Hematopoietic multipotent progenitor cell treated with erythropoietin and hydrocortisone succinate and interleukin-3 and kit ligand, for 15 days (in vitro differentiated cells): ENCODE measurements at places on chromosomes 11 and 22.

GRCh38 chr11:130112071-130112830 lies 42.6 kb downstream of the APLP2 start:
- DNase-seq = no peak

- no peak for DNase-seq
These were observed 101.8 kb downstream of the FAM168A start for GRCh38 chr11:73496134-73496533.

DNA sequence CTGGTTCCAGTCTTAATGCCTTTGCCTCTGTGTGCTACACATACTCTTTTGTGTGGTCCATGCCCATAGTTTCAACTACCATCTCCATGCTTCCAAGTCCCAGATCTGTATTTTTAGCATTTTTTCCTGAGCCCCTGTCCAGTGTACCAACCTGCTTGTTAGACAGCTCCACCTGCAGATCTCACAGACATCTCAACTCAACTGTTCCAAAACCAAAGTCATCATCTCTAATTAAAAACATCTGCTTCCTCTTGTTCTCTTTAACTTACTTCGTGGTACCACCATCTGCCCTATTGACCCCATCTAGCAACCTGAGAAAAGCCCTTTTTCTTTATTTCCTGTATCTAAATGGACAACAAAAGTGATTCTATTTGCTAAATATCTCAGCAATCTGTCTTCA lies 8.6 kb upstream of the KMT2A start:
- no peak for DNase-seq

GRCh38 chr11:116330439-116331185 lies 442.2 kb downstream of the BUD13 start:
- no peak for DNase-seq

- no peak for DNase-seq
These were observed 115.7 kb downstream of the NTM start for GRCh38 chr11:131486100-131486499.

- DNase-seq = no peak
These were observed 43.0 kb upstream of the CD5 start for GRCh38 chr11:61059260-61059752.

DNA sequence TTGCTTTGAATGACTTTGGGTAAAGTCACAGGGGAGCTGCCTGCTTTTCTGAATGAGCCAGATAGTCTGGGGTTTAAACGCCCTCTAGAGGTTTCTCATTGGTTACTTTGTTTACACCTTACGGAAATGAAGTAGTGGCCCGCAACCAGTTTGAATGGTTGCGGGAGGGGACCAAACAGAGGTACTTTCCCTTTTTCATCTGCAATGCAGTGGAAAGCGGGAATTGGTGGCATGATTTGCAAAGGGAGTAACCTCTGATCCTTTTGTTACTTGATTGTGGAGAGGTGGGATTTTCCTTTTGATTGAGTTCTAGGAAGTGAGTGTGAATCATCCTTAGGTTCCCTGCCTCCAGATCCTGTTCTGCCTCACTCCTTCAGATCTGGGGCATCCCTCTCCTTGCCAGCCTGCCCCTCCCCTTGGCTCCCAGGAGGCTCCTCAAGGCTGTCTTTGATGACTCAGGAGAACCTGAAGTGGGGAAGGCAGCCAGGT lies 15.9 kb upstream of the GLYATL1 start:
- peak; percentile 2 for DNase-seq

DNA sequence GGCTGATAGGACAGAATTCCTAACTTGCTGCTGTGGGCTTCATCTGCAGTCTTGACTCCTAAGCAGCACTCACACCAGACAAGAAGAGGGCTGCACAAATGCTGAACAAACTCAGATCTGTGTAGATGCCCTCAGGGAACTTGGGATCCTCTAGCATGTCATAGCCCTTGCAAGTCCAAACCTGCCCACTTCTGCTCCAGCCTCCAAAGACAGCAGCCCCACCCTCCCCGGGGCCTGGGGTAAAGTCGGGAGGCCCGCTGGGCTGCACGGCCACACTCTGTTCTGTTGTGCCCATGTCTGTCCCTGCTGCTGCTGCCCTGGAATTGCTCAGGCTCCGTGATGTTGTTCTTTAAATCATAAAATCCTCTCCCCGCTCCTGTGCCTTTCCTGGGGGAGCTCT lies 28.3 kb downstream of the DRD2 start:
- DNase-seq = no peak

GRCh38 chr11:74023276-74023675 lies 14.4 kb upstream of the UCP3 start:
- DNase-seq = no peak

DNA sequence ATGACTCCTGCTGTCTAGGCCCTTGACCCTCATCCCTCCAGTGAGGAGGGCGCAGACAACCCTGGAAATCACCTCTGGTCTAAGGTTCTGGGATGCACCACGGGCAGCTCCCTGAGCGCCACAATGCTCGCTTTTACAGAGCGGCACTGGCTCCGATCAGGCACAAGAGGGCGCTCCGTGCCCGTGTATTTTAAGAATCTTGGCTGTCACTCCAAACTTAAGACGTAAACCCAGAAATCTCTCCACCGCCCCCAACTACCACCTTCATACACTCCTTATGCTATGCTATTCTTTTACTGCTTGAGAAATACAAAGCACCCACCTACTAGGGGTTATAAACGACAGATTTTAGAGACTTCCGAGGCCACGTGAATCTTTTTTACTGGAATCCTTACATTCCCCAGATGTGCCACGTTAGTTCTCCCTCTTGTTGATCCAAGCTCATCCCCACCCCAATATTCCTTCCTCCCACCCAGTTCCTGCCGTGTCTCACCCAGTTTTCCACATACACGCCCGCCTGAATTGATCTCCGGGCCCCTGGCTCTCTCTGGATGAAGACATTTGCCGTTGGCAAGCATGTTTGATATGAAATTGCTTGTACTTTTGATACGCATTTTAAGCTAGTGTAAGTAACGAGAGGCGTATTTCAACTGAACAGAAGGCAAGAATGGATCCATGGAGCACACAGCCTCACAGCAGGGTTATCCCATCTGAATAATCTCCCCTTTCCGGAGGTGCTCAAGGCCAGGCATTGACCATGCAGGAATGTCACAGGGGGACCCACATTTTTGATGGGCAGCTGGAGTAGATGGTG lies 453.5 kb downstream of the OPCML start:
- peak; percentile 55 for DNase-seq

DNA sequence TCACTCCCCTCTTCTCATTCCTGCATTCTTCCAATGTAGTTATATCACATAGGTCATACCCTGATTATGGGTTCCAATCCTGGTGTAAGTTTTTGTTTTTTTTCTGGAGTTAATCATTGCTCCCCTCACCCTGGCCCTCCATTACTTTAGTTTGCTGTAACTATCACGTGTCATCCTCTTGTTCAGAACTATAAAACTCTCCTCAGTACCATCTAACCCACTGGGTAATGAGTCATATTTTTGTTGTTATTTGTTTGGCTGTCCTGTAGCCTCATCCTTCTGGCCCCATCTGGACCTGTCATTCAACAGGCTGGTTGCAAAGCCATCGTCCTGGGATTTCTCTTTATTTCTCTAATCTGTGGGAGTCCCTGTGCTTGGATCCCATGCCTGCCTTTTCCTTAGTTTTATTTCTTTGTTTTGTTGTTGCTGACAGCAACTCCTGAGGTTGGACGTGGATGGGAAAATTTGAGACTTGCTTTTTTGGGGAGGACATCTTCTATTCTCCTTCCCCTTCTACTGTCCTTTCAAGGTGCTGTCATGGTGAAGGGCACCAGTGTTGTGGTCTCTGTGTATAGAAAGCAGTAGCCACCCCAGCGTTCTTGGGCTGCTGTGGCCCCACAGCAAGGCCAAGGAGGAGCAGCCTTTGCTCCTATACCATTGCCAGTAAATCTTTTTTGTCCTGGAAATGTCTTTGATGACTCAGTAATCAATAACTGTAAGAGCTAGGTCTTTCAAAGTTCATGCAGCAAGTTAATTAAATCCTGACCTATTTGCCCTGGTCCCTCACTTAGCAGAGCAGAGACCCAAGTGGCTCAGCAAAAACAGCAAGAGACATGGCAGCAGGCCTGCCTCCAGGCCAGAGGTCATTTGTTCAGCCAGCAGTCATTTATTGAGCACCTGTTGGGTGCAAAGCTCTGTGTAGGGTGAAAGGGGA lies 82.5 kb downstream of the C22orf31 start:
- DNase-seq = no peak

DNA sequence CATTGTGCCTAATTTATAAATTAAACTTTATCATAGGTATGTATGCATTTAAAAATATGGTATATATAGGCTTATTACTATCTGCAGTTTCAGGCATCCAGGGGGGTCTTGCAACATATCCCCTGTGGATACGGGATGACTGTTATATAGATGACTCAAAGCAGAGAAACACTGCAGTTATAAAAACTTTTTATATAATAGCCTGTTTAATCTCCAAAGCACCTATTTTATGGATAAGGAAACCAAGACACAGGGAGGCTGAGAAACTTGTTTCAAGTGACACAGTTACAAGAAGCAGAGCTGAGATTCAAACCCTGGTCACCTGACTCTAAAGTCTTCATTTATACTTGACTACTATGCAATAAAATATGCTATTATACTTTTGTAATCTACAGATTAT lies 897.7 kb downstream of the KCNA4 start:
- DNase-seq = no peak

DNA sequence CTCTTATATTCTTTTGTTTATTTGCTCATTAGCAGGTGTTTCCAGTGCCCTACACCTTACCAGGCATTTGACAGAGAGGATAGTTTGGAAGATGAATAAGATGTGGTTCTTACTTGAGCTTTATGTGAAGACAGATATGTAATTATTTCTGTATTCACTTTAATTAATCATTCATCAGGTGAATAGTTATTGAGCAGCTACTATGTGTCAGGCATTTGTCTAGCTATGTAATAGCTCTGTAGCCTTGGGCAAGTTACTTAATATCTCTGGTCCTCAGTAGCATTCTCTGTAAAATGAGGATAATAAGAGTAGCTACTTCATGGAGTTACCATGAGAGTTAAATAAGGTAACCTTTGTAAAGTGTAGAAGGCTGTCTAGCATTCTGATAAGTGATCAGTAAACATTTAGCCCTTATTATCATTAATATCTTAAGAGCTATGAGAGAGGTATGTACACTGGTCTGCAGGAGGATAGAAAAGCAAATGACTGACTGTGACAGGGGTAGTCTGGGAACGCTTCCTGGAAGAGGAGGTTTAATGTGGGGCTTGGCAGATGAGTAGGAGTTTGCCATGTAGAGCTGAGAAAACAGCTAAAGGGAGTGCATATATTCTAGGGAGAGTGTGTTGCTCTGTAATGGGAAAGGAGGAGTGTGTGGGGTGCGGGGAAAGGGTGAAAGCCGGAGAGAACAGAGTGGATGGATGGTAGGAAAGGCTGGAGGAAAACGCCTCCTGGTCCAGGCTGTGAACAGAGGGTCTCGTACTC lies 56.1 kb downstream of the MICAL2 start:
- DNase-seq = no peak

GRCh38 chr11:18046116-18046777 lies at the start of gene TPH1:
TSS of gene TPH1 (minus strand) at chr11:18046269. CDS start at chr11:18040762, 5,507 bp downstream.
- no peak for DNase-seq

GRCh38 chr22:49081926-49082325 lies 745.7 kb downstream of the BRD1 start:
- no peak for DNase-seq

DNA sequence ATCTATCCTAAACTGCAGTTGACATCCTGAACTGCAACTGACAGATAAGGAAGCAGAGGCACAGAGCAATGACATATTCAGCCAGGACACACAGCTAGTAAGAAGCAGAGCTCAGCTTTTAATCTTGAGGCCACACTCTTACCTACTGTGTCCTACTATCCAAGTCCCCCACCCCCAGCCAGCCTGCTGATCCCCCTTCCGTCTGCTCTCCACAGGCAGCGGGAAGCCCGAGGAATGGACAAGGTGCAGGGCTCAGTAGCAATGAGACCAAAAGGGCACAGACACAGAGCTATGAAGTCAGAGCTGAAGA lies 4.3 kb downstream of the POLR3H start:
- DNase-seq = peak; percentile 83

- no peak for DNase-seq
These were observed 16.6 kb upstream of the MOB2 start for GRCh38 chr11:1502954-1503707.

DNA sequence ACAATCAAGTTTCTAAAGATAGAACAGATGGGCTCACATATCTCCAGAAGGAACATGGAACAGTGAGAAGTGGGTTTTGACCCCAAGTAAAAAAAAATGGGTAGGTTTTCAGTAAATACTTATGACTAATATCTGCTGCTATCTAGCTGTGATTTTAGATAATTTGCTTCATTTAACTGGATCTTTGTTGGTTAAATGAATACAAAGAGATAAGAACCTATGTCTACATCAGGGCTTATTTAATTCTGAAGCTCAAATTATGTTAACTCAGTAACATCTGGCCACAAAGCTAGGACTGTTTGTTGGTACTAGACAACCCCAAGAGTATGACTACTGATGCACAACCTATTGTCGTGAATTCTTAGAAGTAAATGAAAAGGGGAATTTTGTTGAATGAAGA lies 144.4 kb upstream of the SESN3 start:
- no peak for DNase-seq

DNA sequence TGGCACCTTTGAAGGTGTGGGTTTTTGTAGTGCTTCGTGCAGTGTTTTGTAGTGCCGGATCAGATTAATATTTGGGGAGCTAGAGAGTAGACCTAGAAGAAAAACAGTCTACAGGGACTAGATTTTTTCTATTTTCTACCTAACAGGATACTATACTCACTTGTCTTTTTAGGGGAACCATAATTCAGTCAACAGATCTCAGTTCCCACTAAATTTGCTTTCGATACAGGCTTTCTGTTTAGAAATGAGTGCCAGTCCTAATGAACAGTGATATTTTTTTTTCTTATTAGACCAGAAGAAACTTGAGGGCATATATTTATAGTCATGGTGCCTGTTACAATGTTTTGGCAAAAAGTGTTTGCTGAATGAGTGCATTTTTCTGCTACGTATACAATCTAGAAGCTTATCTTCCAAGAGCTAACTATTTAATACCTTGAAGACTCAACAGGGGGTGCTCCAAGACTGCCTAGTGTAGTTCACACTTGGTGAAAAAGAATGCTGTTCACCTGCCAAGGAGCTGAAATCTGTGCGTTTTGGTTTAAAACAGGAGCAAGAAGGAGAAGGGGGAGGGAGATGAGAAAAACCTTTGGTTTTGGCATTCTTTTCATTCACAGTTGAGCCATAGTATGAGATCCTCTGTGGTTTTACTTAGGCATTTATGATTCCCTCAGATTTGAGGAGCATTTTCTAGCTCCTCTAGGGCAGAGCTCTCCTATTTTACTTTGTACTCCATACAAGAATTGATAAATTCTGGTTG lies 44.9 kb upstream of the VSTM5 start:
- peak; percentile 33 for DNase-seq

- no peak for DNase-seq
These were observed 12.6 kb upstream of the VSIG10L2 start for GRCh38 chr11:125933030-125933813.

DNA sequence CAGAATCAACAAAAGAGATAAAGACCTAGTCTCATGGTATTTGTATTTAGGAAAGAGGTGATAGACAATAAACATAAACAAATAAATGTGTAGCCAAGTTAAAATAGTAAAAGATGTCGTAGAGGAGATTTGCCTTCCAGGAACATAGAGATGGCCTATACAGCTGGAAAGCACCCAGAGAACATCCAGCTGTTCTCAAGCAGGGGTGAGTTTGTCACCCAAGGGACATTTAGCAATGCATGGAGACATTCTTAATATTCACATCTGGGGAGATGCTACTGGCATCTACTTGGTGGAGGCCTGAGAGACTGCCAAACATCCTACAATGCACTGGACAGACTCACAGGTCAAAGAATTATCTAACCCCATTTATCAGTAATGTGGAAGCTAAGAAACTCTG lies 88.3 kb downstream of the C11orf87 start:
- no peak for DNase-seq
